ENCODE measurements at places on chromosomes 6 and 20.

DNA sequence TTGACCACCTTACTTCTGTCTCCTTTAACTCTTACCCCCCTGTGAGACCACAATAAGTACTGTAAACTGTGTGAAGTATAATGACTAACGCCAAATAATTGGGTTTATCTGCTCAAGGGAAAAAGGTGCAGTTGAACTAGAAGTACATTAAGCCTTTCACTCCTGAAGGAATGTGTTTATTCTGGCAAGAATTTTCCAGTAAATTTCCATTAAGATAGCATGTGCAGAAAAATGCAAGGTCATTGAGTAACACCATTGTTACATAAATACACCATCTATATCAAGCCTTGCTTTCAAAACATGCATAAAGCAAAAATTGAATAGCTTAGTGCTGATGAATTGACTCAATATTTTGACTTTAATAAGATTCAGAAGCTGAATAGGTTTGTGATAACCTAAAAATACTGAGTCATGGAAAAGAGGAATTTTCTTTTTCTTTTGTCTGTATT lies 65.4 kb downstream of the ARHGAP18 start:
- DNase-seq: peak; percentile 88

DNA sequence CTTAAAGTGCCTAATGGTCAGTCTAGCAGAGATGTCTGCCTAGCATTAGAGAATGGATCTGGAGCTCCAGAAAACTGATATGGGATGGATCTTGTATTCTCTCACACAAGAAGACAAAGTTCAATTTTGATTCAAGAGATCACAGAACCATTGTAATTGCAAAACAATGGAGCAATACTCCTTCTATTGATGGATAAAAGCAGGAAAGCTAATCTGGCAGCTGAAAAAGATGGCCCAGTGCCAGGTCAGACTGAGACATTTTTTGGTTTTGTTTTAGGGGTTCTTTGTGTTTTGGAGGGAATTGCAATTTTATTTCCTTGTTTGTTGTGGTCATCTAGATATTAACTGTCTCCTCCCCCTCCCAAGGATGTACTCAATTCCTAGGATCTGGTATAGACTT lies 14.6 kb upstream of the ZNF133 start:
- DNase-seq: no peak

DNA sequence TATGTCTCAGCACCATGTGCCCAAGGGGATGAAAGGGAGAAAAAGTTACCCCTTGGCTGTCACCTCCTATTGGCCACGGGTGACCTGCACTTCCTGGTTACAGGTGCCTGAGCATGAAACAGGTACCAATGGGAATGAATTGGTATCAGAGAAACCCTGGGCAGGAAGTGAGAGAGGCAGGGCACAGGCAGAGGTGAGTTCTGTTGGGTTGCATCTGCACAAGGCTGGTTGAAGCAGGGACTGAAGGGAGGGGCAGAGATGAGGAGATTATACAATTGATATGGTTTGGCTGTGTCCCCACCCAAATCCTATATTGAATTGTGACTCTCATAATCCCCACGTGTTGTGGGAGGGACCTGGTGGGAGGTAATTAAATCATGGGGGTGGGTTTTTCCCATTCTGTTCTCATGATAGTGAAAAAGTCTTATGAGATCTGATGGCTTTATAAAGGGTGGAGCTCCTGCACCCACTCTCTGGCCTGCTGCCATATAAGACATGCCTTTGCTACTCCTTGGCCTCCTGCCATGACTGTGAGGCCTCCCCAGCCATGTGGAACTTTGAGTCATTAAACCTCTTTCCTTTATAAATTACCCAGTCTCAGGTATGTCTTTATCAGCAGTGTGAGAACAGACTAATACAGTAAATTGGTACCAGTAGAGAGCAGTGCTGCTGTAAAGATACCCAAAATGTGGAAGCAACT lies 291.8 kb downstream of the LRFN2 start:
- DNase-seq: no peak

- no peak for DNase-seq
Measured at GRCh38 chr6:87907521-87907920, 140.1 kb upstream of the SPACA1 start.

- DNase-seq: no peak
Measured at GRCh38 chr6:139173172-139173571, 38.3 kb downstream of the HECA start.

DNA sequence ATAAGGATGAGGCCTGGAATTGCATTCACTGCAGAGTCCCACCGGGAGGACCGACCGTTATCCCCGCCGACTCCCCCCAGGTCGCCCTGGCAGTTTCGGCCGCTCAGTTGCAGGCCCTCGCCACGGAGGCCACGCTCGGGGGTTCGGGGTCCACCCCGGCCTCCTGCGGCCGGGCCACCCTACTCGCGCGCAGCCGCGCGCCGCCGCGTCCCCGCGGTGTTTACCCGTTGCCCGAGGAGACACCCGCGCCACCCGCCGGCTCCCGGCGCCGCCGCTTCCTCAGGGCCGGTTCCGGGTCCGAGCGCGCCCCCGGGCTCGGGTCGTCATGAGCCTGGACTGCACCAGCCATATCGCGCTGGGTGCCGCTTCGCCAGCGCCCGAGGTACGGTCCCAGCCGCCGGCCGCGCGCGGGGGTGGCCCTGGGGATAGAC lies at the start of gene CCDC170:
TSS of gene CCDC170 (plus strand) at position 214 of the 431 bp plus-strand sequence. CDS start at position 326, 112 bp downstream.
- DNase-seq: no peak

DNA sequence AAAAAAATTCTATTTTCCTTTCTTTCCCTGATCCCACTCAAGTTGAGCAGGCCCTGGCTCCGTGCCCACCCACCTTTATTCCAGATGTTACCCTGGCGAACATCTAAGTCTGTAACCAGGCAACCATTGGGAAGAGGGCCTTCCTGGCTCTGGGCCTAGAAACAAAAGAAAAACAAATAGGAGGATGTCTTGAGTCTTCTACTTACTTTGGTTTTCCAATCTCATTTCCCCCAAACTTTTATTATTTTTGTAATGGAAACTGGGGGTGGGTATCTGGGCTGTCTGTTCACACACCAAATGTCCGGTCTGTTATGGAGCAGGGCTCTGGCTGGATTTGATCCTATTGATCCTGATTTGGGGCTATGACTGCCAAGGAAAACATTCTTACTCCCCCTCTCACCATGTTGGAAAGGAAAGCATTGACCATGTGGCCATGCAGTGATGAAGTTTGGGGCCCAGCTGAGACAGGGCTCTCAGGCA lies 744.1 kb downstream of the DHX35 start:
- no peak for DNase-seq

- DNase-seq: no peak
Measured at GRCh38 chr6:52984247-52984646, 10.8 kb downstream of the GSTA4 start.

DNA sequence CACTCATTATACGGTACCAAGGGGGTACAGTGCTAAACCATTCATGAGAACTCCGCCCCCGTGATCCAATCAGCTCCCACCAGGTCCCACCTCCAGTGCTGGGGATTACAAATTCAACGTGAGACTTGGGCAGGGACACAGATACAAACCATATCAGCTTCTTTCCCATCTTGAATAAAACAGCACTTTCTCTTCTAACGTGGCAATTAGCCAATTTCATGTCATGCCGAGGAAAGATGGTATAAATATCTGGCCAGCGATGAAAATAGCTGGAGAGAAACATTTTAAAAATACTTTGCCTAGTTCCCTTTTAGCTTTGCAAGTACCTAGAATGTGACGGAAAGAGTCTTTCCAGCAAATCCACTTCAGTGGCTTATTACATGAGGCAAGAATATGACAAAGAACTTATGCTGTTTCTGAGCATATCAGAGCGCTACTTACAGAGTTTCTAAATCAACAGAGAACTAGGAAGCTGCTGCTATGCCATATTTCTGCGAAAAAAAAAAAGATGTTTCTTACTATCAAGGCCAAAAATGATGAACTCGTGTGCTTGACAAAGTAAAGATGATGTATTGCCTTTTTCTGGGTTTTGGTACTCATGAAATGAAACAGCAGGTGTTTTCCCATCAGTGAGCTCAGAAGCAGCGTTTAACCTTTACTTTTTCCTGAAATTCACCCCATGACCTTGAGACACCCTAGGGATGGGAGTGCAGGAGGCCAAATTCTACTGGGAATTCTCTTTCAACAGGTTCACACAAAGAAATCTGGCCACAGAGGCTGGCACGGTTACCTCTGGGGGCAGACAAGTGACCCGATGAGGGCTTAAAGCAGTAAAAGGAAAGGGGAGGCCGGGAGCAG lies 37.9 kb downstream of the AGPAT4 start:
- no peak for DNase-seq

- no peak for DNase-seq
Measured at GRCh38 chr20:11772226-11772730, 145.4 kb upstream of the BTBD3 start.

GRCh38 chr20:41537865-41538264 lies 80.3 kb downstream of the CHD6 start:
- DNase-seq: no peak

- DNase-seq: no peak
Measured at GRCh38 chr6:123806561-123806960, 2.9 kb downstream of the NKAIN2 start.

DNA sequence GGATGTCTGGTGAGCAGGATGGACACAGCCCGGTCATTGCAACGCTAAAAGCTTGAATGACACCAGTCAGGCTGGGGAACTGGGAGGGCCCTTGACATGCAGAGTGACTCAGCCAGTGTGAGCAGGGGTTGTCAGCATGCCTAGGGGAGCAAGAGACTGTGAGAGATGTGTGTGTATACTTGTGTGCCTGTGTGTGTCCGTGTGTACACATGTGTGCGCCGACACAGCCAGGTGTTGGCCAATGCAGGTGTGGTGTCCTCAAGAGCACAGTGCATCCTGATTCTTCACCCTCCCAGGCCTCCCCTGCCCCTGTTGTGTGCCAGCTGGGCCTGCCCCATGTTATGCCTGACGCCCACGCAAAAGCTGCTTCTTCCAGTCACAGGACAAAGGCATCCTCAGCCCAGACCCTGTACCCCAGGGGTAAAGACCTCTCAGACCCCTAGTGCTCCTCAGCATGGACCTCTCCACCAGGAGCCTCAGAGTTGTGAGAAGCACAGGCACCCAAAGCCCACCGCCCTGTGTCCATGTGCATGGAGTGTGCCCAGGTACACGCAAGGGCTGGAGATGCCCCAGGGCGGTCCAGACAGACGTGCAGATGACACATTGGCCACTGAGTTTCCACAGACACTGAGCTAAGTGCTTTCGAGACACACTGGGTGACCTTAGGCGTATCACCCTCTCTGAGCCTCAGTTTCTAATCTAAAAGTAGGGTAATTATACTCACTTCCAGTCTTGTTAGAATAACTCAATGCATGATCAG lies 16.6 kb downstream of the NRSN2 start:
- DNase-seq: no peak

GRCh38 chr20:62511915-62512610 lies 36.3 kb upstream of the GATA5 start:
- no peak for DNase-seq

- DNase-seq: peak; percentile 84
Measured at GRCh38 chr20:50744143-50744792, 12.9 kb downstream of the PARD6B start.

GRCh38 chr20:45552456-45552855 lies 5.3 kb upstream of the EPPIN start:
- DNase-seq: no peak

DNA sequence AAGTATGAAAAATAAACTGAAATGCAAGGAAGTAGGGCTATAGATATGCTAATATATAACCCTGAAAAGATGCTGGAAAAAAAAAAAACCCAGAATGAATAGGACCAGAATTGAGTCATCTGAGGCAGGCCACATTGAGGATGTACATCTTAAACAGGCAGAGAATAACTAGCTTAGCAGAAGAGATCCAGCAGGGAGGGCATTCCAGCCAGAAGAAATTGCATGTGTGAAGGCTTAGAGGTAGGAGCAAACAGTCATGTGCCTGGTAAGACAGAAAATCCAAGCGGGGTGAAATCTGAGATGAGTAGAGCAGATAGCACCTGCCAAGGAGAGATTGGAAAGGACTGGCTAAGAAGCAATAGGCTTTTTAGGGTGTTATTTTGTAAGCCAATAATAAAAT lies 2.6 kb downstream of the COL19A1 start:
- DNase-seq: no peak

- no peak for DNase-seq
Measured at GRCh38 chr6:163260111-163260895, 154.2 kb upstream of the QKI start.

Data from retinal pigment epithelial cell (primary cell).